ENCODE measurements at places on chromosomes 13 and 19.

- DNase-seq = peak; percentile 8
- no peaks in the 10 kb centered on the region for H3K27me3 ChIP-seq
- peaks cover 8% of the 10 kb centered on the region for H3K4me1 ChIP-seq
- no peaks in the 10 kb centered on the region for H3K36me3 ChIP-seq
Observed at GRCh38 chr13:114114006-114114640, 18.3 kb downstream of the RASA3 start.

- H3K36me3 ChIP-seq = no peaks in the 10 kb centered on the region
- no peaks in the 10 kb centered on the region for H3K27me3 ChIP-seq
- no peak for DNase-seq
- H3K4me3 ChIP-seq = no peak overlapping the region
Observed at GRCh38 chr13:49521224-49521623, 25.5 kb downstream of the PHF11 start.

- H3K27me3 ChIP-seq = no peaks in the 10 kb centered on the region
- no peaks in the 10 kb centered on the region for H3K4me1 ChIP-seq
- no peak overlapping the region for H3K27ac ChIP-seq
- no peak overlapping the region for H3K4me3 ChIP-seq
- H3K36me3 ChIP-seq = no peaks in the 10 kb centered on the region
- DNase-seq = no peak
Observed at GRCh38 chr13:101390461-101390860, 25.8 kb downstream of the NALCN start.

DNA sequence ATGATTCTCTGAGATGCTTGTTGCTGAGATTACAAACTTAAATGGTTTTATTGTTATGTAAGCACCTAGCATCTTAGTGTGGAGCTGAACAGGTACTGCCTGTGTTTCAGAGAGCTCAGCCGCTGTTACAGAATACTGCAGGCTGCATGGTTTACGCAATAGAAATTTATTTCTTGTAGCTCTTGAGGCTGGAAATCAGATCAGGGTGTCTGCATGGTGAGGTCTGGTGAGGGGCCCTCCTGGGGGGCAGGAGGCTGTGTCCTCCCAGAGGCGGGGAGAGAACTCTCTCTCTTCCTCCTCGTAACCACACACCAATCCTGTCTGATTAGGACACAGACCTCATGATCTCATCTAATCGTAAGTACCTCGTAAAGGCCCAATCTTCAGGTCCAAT, 13.1 kb downstream of the ATP11A start:
- no peaks in the 10 kb centered on the region for H3K36me3 ChIP-seq
- no peak for DNase-seq
- peaks cover 6% of the 10 kb centered on the region for H3K4me1 ChIP-seq
- no peak overlapping the region for H3K4me3 ChIP-seq
- no peak overlapping the region for H3K27ac ChIP-seq

DNA sequence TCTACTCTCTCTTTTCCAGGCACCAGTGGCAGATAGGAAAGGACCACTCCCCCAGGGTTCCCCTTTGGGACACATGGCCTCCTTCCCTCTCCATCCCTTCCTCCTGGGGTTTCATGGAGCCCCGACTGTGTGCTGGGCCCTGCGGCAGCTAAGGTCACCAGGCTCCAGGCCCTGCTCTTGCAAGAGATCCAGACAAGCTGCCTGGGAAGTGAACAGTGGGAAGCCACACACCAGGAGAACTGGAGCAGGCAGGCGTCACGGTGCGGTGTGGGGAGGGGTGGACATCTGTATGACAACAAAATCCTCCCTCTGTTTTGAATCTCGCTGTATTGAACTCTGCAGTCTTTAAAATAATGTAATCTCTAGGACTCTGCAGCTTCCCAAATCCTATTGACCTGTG, 330.1 kb downstream of the UQCRFS1 start:
- no peak overlapping the region for H3K4me3 ChIP-seq
- no peak overlapping the region for H3K27ac ChIP-seq
- no peak for DNase-seq

DNA sequence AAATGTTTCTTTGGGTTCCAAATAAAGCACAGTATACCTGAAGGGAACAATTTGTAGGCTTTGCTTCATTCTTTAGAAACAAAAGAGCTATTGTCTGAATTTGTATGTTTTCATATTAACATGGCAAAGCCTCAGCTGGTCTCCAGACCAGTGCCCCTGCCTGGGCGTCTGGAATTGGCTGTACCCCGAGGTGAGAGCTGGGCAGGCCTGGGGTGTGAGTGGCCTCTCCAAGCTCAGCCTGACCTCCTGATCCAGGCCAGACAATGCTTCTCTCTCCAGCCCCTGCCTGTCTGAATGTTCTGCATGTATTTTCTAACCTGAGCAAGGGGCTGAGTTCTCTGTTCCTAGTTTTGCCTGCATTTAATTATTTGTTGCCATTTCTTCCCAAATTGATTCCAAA, 66.3 kb upstream of the MCF2L start:
- DNase-seq = no peak
- no peaks in the 10 kb centered on the region for H3K4me1 ChIP-seq
- H3K36me3 ChIP-seq = no peaks in the 10 kb centered on the region
- no peak overlapping the region for H3K4me3 ChIP-seq
- H3K27ac ChIP-seq = no peak overlapping the region

GRCh38 chr13:77222000-77222690, 104.7 kb downstream of the MYCBP2 start:
- no peak for DNase-seq
- no peaks in the 10 kb centered on the region for H3K36me3 ChIP-seq
- H3K27ac ChIP-seq = no peak overlapping the region
- H3K4me3 ChIP-seq = no peak overlapping the region

DNA sequence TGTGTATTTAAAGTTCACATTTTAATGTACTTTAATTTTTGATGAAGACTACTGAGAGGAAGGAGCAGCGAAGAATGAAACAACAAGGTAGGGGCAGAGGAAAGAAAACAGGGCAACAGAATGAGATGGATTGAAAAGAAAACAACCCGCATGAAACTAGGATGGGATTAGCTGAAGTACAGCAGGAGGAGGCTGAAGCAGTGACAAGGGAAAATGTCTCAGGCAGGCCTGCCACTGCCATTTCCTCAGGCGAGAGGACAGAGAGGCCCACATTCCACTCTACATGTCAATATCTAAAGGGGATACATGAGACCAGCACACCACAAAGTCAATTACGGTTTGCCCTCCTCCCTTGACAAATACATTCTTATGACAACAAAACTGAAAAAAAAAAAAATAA, 1703.2 kb downstream of the EFNB2 start:
- DNase-seq = no peak
- H3K4me1 ChIP-seq = no peaks in the 10 kb centered on the region
- no peaks in the 10 kb centered on the region for H3K36me3 ChIP-seq
- no peak overlapping the region for H3K27ac ChIP-seq

GRCh38 chr19:1445932-1446712, 3.8 kb upstream of the APC2 start:
- no peak overlapping the region for H3K27ac ChIP-seq
- H3K36me3 ChIP-seq = no peaks in the 10 kb centered on the region
- no peak for DNase-seq
- peaks cover 5% of the 10 kb centered on the region for H3K4me1 ChIP-seq

DNA sequence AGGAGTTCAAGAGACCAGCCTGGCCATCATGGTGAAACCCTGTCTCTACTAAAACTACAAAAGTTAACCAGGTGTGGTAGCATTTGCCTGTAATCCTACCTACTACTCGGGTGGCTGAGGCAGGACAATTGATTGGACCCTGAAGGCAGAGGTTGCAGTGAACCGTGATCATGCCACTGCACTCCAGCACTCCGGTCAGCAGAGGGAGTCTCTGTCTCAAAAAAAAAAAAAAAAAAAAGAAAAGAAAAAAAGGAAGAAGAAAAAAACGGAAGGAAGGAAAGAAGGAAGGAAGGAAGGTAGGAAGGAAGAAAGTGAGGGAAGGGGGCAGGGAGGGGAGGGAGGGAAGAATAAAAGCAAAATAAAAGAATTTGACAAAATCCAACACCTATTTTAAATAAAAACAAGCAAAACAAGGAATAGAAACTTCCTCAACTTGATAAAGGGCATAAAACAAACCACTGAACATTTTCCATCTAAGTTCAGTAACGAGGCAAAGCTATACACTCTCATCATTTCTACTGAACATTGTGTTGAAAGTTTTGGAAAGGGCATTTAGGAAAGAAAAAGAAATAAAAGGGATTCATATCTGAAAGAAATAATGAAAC, 411.6 kb upstream of the SLITRK5 start:
- no peak overlapping the region for H3K27ac ChIP-seq
- DNase-seq = no peak
- no peaks in the 10 kb centered on the region for H3K27me3 ChIP-seq

GRCh38 chr13:111423168-111423785, 102.8 kb downstream of the TEX29 start:
- no peak for DNase-seq
- no peak overlapping the region for H3K27ac ChIP-seq
- H3K36me3 ChIP-seq = no peaks in the 10 kb centered on the region
- H3K4me3 ChIP-seq = no peak overlapping the region
- no peaks in the 10 kb centered on the region for H3K4me1 ChIP-seq

DNA sequence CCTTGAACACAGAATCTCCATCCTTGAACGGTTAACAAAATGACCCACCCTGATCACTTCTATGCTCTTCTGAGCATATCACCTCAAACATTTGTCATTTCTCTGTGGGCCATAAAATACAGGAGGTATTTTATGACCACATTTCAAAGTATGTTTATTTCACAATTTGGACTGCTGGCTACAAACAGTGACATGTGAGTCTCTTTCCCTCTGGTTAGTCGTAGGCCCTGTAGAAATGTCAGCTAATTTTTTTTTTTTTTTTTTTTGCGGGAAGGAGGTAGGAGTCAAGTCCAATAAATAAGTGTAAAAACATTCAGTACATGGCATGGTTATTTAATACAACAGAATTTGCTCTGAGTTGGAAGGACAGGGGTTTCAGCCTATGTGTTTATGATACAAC, 70.7 kb downstream of the FOXO1 start:
- no peak overlapping the region for H3K27ac ChIP-seq
- peaks cover 29% of the 10 kb centered on the region for H3K4me1 ChIP-seq
- DNase-seq = no peak
- H3K36me3 ChIP-seq = no peaks in the 10 kb centered on the region
- H3K4me3 ChIP-seq = no peak overlapping the region

- DNase-seq = no peak
- peaks cover 4% of the 10 kb centered on the region for H3K4me1 ChIP-seq
- no peak overlapping the region for H3K27ac ChIP-seq
- H3K27me3 ChIP-seq = no peaks in the 10 kb centered on the region
- H3K36me3 ChIP-seq = no peaks in the 10 kb centered on the region
- no peak overlapping the region for H3K4me3 ChIP-seq
Observed at GRCh38 chr13:29543230-29544215, 52.0 kb downstream of the SLC7A1 start.

DNA sequence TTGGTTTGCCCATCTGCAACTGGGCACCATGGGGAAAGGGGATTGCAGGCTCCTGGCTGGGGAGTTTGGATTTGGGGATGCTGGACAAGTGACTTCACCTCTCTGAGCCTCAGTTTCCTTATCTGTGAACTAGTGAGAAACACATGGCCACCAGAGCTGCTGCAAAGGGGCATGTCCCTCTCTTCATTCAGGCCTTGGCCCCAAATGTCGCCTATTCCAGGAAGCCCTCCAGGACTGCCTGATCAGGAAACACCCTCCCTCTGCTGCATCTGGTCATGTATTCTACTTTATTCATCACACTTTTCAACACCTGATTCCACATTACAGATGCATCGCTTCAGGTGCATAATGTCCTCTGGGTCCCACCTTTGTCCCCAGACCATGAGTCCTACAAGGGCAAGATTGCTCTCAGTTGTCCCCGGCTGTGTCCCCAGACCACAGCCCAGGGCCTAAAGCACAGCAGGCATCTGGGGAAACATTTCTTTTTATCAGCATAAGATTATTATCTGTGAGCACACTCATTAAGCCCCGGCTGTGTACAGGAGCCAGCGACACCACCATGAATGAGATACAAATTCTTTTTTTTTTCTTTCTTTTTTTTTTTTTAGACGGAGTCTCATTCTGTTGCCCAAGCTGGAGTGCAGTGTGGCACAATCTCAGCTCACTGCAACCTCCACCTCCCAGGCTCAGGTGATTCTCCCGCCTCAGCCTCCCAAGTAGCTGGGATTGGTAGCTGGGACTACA, 37.5 kb downstream of the ARRDC2 start:
- H3K36me3 ChIP-seq = no peaks in the 10 kb centered on the region
- peak overlapping the region; percentile 17 for H3K4me3 ChIP-seq
- no peak for DNase-seq
- no peaks in the 10 kb centered on the region for H3K4me1 ChIP-seq
- H3K27me3 ChIP-seq = no peaks in the 10 kb centered on the region

DNA sequence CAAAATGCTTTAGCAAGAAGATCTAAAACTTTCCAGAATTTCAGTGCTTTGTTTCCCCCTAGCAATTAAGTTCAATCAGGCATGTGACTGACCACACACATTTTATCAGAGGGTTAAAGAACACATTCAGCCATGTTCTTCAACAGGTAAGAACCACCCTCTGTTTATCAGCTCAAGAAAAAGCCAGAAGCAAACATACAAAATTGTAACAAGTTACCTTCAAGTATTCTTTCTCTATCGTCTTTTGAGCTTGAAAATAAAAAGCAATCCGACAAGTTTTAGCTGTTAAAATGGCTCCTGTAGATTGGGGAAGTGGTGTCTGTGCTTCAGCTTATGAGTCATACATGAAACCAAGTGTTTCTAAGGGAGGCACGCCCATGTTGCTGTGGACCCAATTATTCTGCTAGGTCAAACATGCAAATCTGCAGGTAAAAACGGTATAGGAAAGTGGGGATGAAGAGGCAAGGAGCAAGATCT, at the start of gene ELF1:
Gene ELF1 (minus strand): TSS at position 306 of the 477 bp plus-strand sequence. CDS start 37,262 bp downstream, outside the sequence.
- DNase-seq = no peak
- H3K27me3 ChIP-seq = no peaks in the 10 kb centered on the region
- H3K27ac ChIP-seq = peak within 1 kb of the TSS; percentile 75
- H3K4me1 ChIP-seq = peaks cover 1% of the 10 kb centered on the region
- H3K4me3 ChIP-seq = peak within 1 kb of the TSS; percentile 18
- H3K36me3 ChIP-seq = no peaks in the 10 kb centered on the region

DNA sequence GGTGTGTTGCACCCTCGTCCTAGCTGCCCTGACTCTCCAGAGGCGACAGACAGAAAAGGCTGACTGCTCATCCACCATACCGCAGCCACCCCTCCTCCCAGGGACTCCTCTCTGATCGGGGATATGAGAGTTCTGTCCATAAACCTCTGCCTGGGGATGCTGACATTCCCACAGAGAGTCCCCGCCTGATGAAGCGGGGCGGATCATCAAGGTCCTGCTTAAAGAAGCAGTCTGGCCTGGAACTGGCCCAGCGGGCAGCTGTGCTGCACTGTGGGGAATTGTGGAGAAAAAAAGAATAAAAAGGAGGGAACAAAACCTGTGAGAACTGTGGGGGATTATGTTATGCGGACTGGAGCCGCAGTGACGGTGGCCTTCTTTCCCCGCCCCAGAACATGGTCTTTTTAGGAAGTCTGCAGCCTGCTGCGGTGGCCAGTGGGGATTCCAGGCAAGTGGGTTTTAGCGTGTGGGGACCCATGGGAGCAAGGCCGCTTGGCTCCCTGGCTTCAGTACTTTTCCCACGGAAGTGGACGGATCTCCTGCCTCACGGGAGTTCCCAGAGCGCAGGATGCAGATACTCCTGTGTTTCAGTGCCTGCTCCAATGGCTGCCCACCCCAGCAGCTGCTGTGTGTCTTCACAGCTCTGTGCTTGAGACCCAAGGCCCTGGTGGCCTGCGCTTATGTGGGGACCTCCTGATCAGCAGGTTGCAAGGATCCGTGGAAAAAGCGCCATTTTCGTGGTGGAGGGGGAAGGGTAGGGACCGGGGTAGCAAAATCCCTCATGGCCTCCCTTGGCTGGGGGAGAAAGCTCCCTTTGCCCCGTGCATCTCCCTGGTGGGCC, 1456.2 kb upstream of the SLC10A2 start:
- H3K4me3 ChIP-seq = no peak overlapping the region
- no peaks in the 10 kb centered on the region for H3K4me1 ChIP-seq
- no peaks in the 10 kb centered on the region for H3K27me3 ChIP-seq
- DNase-seq = no peak
- no peak overlapping the region for H3K27ac ChIP-seq
- H3K36me3 ChIP-seq = no peaks in the 10 kb centered on the region

Data from ovary (tissue), 10 donors.